Thymus (tissue), 14 donors: ENCODE measurements at places on chromosomes 12 and 14.

GRCh38 chr12:101738920-101739665 is at the start of gene SYCP3:
Gene SYCP3, minus strand, starts transcription at chr12:101739462. Its CDS starts 1,527 bp downstream, at chr12:101737935.
- DNase-seq, result no peak

GRCh38 chr12:93027041-93027440 is 97.9 kb upstream of the EEA1 start:
- no peak for DNase-seq

- DNase-seq, result peak; percentile 87
Measured at GRCh38 chr14:104826189-104826860, 25.4 kb downstream of the ZBTB42 start.

DNA sequence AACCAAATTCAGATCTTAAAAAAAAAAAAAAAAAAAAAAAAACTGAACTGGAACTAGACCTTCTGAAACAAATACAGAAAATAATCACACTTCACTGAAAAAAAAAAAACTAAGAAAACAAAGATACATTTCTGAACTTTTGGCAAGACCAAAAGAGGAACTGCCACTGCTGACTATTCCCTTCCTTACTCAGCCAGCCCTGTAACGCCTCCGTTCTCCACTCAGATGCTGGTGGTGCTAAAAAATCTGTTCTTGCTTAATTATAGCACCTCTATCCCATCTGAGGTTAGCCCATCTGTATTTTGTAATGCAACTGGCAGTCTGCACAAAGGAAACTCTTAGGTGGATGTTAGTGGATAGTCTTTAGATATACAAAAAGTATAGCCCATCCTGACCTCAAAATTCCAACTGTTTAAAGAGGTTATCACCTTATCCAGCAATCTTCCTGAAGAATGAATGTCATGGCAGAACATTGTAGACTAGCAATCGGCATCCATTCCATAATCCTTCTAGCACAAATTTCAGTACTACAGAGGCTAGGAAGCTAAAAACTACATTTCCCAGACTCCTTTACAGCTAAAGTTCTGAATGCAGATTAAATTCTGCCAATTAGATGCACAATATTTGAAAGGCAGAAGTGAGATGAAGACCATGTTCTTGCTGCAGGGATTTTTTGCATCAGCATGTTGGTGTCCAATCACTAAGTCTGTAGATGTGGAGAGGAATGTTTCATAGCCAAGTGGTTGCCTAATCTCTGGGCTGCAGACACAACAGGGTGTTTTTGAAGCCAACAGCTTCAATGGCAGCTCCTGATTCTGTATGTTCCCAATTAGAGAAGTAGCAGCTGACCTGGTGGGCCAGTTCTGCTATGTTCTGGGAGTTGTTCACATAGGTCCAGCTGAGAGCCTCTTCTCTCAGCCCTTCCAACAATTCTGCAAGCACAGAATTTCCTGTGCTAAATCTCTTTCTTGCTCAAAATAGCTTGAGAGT is 5.7 kb downstream of the MAP3K9 start:
- DNase-seq, result no peak

DNA sequence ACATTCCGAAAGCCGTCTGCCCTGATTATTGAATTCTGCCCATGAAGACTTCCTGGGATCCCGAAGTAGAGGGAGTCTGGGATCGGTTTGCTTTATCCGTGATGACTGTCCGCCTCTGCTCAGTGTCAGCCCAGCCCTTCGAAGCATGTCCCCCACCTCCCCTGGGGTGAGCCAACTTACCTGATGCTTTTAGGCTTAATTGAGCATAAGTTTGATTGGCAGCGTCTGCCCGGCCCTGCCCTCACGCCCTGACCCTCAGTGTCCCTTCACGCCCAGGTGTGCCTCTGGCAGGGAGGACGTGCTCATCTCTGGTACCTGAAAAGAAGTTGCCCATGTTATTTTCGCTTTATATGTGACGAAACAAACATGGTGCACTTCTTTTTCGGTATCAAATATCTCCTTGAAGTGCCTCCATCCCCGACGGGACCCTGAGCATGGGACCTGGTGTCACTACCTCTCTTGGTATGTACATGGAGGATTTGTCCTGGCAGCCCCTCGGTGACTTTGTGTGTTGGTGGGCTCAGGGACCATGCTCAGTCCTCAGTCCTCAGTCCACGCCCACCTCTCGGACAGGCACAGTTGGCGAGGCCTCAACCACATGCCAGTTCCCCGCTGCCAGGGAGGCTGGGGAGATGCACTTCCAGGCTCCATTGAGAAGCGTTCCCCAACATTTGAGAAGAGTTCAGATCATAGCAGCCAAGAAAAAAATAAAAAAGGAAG is 130.1 kb upstream of the RTL1 start:
- no peak for DNase-seq

GRCh38 chr12:25364529-25365339 is 114.0 kb upstream of the KRAS start:
- no peak for DNase-seq

DNA sequence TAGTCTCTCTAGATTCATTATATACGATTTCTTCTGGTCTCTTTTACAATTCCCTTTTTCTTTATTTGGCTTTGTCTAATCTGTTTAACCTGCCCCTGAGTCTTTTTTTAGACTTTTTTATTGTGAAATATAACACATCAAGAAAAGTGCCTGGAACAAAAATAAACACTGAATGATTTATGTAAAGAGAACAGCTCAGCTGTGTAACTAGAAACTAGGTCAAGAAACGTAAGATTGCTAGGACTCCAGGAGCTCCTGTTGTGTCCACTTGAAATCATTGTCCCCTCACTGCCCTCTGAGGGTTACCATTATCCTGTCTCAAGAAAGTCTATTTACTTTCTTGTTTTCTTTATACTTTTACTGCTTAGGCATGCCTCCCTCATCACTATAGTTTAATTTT is 23.1 kb downstream of the EXD2 start:
- no peak for DNase-seq

DNA sequence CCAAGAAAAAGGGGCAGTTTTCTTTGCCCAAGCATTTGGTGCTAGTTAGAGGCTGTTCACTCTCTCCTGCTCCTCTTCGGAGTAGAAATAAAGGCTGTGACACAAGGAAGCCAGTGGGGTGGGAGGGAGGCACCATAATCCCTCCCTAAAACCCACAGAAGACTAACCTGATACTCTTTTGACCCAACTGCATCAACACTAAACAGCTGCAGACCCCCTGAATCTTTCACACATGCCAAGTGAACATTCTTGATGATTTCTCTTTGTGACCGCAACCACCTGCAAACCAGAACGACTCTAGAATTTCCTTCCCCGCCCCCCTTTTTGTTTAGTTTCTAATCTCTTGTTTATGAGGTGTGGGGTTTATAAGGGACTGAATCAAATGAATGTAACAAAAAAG is 175.8 kb upstream of the BCL2L14 start:
- DNase-seq, result peak; percentile 96

DNA sequence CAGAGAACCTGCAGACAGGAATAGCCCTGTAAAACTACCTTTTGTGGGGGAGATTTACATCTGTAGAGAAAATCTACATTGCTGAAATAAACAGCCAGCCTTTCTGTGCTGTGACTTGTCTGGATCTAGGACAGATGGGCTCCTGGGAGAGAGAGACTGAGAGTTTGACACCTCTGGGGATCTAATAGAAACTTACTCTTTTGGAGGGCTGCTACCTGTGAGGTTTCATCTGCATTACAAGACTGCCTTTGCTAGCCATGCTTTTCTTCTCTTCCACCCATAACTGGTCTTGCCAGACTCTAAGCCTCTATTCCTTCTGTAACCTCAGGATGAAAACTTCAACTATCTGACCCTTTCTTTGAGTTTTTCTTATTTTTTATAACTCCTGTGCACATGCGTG is 452.6 kb downstream of the ZFP36L1 start:
- no peak for DNase-seq
